ENCODE measurements at places on chromosomes 5 and 9.

GRCh38 chr9:87239312-87239711, 258.4 kb upstream of the DAPK1 start:
- no peak for DNase-seq

- DNase-seq, result no peak
Measured at GRCh38 chr9:132864277-132864676, 13.8 kb downstream of the AK8 start.

DNA sequence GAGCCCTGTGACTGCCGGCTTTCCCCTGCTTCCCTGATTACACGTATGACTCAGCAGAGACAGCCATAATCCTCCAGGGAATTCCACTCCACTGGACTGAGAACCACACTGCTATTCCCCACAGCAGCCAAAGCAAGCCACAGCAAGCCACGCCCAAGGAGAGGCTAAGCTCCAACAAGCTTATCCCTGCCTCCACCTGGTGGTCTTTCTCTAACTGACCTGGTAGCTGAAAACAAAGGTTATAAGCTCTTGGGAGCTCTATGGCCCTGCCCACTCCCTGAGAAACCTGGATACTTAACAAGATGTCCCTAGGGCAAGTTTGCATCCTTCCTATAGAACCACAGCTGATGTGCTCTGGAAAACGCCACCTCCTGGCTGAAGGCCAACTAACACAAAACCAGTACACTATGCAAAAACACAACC, 613.7 kb upstream of the CDH18 start:
- DNase-seq, result no peak

GRCh38 chr5:120086081-120086480, 378.0 kb upstream of the PRR16 start:
- no peak for DNase-seq

- no peak for DNase-seq
Measured at GRCh38 chr5:90144625-90145327, 264.8 kb downstream of the CETN3 start.

DNA sequence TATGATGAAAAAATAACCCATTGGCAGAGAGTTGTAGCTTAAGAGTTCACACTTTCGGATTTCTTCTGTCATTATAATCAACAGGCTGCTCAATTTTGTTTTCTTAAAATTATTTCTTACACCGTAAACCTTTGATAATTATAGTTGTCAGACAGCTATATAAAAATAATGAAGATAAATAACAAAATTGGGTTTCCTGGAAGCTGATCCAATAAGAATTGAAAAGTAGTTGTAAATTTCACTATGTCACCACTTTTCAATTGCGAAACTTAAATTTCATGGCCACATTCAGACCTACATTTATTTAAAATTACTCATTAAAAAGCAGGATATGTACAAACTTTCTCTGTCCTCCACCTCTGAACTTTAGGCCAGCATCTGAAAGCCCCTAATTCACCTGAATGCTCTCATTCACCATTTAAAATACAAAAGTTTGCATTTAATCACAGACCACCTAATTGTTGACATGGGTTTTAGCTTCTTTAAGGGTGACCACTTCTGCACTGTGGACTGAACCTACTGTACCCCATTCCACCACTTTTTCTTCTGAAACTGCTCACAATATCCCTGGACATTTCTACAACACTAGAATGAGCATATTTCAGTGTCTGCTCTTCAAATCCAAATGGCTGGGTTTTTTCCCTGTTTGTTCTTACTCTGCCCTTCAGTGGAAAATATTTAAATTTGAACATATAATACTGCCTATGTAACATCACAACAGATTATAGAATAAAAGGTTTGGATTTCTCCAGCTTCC, 680 bp downstream of the SELENOP start:
- DNase-seq, result no peak

DNA sequence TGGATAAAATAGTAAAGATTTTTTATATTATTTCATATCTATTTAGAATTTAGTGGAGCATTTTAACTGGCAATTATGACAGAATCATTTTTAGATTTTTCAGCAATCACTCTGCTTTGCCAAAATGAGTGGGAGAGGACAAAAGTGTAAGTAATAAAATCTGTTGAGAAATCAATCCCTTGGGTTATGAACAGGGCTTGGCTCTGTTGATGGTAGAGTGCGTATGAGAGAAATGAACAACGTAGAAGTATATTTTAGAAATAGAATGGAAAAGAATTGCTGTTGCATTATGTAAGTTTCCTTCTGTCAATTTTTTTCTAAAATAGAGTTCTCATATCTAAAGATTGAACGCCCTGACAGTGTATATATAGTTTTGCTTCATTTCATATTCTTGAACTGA, 154.1 kb upstream of the PRDM9 start:
- no peak for DNase-seq

DNA sequence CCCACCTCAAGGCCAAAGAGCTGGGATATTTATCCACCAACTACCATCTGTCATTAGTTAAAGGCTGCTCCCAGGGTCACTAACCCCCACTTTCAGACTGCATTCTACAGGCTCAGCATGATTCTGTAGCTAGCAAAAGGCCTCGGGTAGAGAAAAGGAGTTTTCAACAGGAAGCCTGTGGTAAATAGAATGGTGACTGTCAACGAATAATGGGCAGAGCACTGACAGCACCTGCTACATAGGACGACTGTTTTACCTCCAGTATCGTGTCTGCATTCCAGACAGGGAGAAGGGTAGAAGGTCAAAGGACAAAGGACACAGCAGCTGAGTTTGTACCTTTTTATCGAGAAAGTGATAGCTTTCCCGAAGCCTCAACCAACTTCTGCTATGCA, 20.3 kb downstream of the MFAP3 start:
- DNase-seq, result no peak

- DNase-seq, result no peak
Measured at GRCh38 chr5:65055938-65056337, 287.2 kb downstream of the CWC27 start.

GRCh38 chr5:77972469-77973252, 196.5 kb upstream of the TBCA start:
- DNase-seq, result peak; percentile 11

DNA sequence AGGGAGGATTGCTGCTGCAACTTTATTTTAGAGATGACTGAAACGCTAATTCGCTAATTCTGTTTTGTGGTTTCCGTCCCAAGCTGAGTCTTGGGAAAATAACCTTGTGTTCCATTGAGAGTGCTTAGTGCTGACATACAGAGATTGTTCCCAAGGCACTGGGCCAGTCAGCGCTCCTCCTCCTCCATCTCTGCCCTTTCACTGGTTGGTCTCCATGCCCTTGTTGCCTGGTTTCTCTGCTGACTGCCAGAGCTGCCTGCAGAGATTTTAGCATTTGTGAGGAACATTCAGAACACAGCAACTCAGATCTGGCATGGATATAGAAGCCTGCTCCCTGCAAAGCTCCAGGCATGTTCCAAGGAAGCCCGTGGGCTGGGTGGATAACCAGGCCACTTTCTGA, 126.0 kb upstream of the IRX2 start:
- no peak for DNase-seq

- DNase-seq, result no peak
Measured at GRCh38 chr5:34849253-34849652, 10.3 kb downstream of the TTC23L start.

- DNase-seq, result no peak
Measured at GRCh38 chr9:80156262-80156661, 584.5 kb downstream of the TLE4 start.

- DNase-seq, result no peak
Measured at GRCh38 chr5:132295505-132296411, 1.6 kb downstream of the SLC22A4 start.

- DNase-seq, result no peak
Measured at GRCh38 chr5:135437796-135438560, 9.2 kb downstream of the DCANP1 start.

DNA sequence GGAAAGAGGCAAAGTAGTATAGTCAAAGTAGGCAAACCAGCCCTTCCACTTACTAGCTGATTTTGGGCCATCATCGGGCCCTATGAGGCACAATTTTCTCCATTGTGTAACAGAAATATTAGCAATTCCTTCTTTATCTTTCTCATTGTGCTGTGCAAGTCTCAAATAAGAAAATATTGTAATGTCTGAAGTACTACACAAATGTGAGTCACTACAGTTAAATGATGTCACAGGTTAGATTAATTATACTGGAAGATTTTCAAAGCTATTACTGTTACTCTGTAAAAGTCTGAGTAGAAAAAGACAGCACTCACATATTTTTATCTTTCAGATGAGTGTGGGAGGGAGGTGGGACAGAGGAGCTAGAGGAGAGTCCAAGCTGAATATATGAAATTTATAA, 12.4 kb upstream of the TMC1 start:
- no peak for DNase-seq

GRCh38 chr5:168423971-168424370, 62.3 kb upstream of the RARS1 start:
- no peak for DNase-seq

DNA sequence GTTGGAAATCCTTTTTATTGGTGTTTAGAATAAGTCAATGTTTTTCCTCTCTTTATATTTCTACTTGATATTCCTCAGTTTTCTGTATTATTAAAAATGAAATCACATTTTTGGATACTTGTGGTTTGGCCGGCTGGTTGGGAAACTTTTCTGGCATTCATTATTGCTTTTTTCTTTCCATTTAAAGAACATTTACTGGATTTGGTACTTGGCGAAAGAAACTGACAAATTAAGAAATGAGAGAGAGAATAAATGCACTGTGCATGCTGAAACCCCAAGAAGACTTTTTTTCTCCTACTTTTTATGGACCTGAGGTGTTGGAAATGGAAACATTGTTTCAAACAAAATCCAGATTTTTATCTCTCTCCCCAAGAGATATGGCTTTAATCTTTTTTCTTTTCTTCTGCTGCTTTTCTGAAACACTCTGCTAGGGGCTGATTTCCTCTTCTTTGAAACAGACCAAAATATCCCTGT, 128.4 kb downstream of the SNX18 start:
- no peak for DNase-seq

- DNase-seq, result no peak
Measured at GRCh38 chr5:159206818-159207217, 2.5 kb downstream of the RNF145 start.

DNA sequence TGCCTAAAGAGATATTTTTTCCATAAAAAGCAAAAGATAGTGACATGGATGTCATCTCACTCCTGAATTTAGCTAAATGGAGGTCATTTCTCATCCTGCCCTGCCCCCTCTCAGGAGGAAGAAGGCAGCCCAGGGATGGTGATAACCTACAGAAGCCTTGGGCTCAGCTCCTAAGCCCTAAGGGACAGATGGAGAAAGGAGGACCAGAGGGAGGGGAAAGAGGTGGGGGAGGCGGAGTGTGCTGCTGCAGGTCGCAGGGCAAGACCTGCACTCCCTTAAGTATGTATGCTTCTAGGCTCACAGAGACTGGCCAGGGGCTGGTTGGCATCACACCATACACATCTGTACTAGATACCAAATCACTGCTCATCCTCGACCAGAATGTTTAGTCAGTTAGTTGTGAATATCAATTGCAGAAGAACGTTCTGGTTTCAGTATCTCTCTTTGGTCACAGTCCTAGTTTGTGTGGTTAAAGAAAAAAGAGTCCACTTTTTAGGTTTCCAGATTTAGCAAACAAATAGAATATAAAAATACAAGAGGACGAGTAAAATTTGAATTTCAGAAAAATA, 18.4 kb upstream of the CDKN2AIPNL start:
- no peak for DNase-seq

GRCh38 chr9:121326130-121326838, 43.8 kb downstream of the STOM start:
- DNase-seq, result no peak

DNA sequence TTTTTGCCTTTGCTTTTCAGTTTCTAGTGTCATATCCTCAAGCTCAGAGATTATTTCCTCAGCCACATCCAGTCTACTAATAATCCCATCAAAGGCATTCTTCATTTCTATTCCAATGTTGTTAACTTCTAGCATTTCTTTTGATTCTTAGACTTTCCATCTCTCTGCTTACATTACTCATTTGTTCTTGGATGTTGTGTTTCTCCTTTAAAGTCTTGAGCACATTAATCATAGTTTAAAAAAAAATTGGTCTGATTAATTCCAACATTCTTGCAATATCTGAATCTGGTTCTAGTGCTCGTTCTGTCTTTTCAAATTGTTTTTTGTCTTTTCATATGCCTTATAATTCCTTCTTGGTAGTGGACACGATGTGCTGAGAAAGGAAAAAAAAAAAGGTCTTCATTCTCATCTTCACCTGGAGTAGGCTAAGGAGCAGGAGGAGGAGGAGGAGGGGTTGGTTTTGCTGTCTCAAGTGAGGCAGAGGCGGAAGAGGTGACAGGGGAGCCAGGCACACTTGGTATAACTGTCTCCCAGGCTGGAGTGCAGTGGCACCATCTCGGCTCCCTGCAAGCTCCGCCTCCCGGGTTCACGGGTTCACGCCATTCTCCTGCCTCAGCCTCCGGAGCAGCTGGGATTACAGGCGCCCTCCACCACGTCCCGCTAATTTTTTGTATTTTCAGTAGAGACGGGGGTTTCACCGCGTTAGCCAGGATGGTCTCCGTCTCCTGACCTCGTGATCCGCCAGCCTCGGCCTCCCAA, 16.3 kb downstream of the PRXL2C start:
- DNase-seq, result no peak

- DNase-seq, result no peak
Measured at GRCh38 chr5:172626031-172626581, 15.0 kb upstream of the NEURL1B start.

GRCh38 chr9:27565696-27566095, 7.6 kb downstream of the C9orf72 start:
- no peak for DNase-seq

GRCh38 chr9:114229295-114229694, 74.0 kb downstream of the COL27A1 start:
- no peak for DNase-seq

GRCh38 chr9:36136894-36137391, 410 bp downstream of the GLIPR2 start:
- no peak for DNase-seq

DNA sequence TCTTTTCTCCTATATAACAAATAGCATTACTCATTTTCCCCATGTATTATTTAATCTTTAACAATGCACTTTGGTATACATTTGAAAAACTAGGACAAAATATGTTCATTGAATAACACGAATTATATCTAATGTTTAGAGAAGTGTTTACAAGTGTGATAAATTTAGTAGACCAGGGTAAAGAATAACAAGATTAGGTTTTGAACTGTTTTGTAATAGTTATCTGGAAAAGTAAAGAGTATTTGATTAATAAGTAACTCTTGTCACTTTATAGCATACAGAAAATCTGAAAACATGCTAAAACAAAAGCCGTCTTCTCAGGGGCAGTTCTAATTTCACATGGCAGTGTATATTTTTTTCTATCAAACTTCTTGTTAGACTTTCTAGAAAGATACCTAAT, 58.5 kb downstream of the PPIC start:
- DNase-seq, result no peak
